Stimulated activated CD8-positive, alpha-beta memory T cell treated with anti-CD3 and anti-CD28 coated beads, Interleukin-4, amount 100 ng/mL, for 48 hours (primary cell): ENCODE measurements at places on chromosomes 16 and 17.
A peak's percentile ranks its signal among the peaks of the same experiment; 100 is the strongest.

DNA sequence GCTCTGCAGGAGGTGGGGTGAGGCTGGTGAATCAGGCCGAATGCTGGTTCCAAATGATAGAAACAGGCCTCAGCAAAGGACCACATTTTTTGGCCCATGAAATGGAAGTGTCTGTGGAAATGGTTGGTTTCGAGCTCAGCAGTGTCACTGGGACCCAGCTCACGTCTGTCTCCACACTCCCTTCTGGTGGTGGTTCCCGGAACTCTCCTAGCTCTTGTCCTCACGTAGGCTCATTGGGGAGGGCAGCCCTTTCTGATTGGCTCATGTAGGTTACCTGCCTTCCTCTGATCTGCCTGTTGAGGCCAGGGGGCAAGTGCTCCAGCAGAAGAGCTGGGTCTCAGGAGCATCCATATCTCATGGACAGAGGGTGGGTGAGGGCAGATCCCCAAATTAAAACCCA is 4.0 kb downstream of the ALG1 start:
- no peak for DNase-seq

DNA sequence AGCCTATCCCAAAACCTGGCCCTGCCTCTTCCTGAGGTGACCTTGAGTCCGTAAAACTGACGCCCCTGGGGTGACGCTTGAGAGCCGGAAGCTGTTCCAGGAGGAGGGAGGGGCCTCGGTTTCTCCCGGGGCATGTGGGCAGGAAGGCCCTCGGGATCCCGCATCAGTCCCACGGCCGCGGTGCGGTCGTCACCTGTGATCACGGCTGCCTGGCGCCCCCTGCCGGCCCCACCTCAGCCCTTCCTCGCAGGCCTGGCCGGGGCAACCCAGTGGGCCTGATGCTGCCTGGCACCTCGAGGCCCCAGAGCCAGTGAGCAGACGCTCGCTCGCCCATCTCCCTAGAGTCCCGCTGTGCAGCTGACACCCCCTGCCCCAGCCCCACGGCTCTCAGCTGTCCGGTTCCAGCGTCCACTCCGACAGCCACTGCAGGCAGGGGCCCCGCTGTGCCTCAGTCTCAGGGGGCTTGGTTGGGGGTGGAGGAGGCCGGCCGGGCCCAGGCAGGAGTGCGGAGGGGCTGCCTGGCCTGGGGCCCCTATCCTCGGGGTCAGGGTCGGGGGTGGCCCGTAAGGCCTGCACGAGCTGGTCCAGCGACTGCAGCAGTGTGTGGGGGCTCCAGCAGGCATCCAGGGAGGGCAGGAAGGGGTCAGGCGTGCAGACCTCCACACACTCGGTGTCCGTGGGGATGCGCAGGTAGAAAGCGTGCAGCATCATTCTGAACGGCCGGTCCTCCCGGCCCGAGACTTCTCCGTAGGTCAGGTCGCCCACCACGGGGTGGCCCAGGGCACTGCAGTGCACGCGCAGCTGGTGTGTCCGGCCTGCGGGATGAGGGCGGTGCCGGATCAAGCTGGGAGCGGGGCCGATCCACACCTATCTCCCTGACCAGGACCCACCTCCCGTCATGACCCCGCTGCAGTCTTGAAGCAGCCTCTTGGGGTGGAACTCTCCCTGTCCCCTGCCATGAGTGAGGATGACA is 2.3 kb downstream of the RPUSD1 start:
- peak; percentile 91 for DNase-seq

DNA sequence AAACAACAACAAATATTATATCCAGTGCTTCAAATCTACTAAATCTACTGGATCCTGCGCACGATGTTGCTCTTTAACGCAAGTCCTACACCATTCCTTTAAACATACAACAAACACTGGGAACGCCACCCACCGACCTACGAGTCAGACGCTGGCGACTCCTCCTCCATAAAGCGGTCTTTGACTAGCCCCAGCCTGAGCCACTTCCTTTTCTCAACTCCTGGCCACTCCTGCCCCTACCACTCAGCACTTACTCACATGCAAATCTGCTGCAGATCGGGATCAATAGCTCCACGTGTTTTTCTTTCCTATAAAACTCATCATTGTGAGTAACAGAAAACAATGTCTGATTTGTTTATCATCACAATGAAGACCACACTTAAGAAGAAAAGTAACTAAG is 32.8 kb upstream of the MNT start:
- DNase-seq = no peak

DNA sequence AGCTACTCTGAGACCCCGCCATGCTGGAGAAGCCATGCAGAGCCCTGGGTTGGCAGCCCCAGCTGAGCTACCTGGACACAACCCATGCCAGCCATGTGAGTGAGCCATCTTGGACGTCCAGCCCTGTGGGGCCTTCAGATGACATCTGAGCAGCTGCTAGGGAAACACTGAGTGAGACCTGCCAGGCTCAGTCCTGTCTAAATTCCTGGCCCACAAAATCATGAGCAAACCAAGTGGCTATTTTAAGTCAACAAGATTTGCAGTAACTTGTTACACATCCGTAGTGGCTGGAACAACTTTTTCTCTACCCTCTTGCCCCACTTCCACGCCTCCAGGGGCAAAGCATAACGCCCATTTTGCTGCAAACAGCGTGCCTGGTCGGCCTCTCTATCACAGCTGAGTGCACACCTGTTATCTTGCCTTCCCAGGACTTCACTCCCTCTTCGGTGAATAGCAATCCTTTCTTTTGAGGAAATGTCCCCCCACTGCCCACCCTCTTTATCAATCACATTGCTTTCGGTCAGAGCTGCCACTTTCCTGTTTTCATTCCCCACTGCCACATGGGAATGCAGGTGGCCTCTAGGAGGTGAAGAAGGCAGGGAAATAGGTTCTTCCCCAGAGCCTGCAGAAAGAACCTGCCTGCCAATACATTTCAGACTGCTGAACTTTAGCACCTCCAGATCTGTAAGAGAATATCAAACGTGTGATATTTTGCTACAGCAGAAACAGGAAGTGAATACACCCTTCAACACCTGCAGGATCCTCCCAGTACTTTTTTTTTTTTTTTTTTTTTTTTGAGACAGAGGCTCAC is 7.4 kb upstream of the SCIMP start:
- DNase-seq = no peak

DNA sequence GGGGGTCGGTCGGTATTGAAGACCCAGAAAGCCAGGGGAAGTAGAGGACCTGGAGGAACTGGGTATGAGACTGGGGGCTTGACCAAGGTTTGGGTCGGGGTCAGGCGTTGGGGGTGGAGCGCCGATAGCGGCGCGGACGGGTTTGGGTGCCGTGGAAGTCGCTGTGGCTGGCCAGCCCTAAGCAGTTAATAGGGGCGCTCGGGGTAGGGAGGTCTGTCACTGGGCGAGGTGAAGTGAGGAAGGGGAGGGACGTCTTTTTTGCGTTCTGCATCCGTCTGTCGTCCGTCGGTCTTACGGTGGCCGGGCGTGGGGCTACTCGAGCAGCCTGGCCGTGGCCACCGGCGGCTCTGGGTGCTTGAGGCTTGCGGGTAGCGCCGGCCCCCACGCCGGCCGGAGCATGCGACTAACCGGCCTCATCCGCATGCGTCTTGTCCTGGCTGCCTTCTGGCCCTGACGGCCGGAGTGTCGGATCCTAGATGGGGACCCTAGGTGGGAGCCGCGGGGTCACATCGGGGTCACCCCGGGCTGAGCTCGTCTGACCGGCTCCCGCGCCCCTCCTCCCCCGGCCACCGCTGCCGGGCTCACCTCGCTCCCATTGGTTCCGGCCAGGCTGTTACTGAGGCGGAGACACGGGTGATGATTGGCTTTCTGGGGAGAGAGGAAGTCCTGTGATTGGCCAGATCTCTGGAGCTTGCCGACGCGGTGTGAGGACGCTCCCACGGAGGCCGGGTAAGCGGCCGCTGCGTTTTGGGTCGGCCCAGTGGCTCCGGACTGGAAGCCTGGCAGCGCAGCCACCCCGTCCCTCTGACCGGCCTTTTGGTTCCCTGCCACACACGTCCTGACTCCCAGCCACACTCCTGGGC is 10.3 kb upstream of the TMEM88 start:
- peak; percentile 90 for DNase-seq

DNA sequence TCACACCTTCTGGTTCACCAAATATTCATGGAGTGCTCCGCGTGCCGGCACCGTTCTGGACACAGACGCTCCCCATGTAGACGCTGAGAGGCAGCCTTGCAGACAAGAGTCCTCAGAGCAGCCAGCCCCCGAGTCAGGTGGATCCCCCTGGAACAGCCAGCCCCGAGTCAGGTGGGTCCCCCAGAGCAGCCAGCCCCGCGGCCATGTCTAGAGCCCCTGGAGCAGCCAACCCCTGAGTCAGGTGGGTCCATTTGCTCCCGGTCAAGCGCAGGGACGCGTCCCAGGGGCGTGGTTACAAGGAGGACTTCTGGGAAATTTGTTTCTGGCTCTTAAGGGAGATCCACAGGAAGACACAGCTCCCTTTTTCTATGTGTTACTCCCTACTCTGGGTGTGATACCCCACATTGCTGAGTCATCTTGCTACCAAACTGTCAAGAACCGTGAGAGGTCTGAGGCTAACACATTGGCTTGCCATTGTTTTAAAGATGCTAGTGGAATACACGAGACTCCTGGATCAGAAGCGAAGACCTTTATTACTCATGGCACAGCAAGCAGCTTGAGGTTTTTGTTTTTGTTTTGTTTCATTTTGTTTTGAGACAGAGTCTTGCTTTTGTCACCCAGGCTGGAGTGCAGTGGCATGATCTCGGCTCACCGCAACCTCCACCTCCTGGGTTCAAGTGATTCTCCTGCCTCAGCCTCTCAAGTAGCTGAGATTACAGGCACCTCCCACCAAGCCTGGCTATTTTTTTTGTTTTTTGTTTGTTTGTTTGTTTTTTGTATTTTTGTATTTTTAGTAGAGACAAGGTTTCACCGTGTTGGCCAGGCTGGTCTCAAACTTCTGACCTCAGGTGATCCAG is 43.3 kb upstream of the CBFA2T3 start:
- DNase-seq = no peak

GRCh38 chr17:880443-881269 is 98.5 kb downstream of the MRM3 start:
- DNase-seq = no peak

DNA sequence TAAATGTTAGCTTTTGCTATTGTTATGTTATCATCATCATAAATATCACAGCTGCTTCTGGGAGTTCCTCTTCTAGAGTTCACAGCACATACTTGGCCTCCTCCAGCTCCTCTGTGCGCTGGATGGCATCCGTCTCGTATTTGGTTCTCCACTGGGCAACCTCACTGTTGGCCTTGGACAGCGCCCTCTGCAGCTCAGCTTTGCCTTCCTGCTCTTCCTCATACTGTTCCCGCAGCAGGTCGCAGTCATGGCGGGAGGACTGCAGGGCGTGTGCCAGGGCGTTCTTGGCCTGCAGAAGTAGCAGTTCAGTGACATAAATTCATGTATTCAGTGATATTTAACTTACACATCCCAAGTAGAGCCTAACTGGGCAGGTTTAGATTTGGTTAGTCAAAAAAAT is 23.4 kb downstream of the MYH8 start:
- DNase-seq = no peak

DNA sequence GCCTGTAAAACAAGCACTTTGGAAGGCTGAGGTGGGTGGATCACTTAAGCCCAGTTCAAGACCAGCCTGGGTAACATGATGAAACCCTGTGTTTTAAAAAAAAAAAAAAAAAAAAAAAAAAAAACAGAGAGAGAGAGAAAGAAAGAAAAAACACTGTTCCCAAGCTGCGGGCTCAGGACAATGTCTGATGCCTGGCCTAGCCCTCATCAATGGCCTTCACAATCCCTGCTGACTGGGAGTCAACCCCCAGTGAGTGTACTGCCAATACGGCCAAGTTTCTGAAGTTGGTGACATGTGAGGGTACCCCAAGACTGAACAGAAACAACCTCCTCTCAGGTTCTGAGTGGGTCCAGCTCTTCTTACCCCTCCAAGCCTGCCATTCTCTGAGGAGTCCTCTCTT is 116.5 kb downstream of the ZNF778 start:
- DNase-seq = no peak
